ENCODE measurements at places on chromosomes 12 and 14. TPM values are rescaled to one million over a fixed set of nuclear protein-coding genes. Genes with fewer than 3 reads are reported as not detected.
A peak's percentile ranks its signal among the peaks of the same experiment; 100 is the strongest.

Gene POTEG
- not detected for total RNA-seq

Gene SPIC
- not detected for total RNA-seq

Gene AICDA
- total RNA-seq = not detected

Gene MYH6
- not detected for total RNA-seq

Gene SERPINA10
- total RNA-seq = not detected

Gene SLCO1C1
- not detected for total RNA-seq

Gene CACNA2D4
- total RNA-seq = 9.0 TPM

Gene NPFF
- total RNA-seq = not detected

GRCh38 chr14:62429683-62430082, 615.6 kb downstream of the KCNH5 start:
- DNase-seq = no peak
- no peaks in the 10 kb centered on the region for H3K4me1 ChIP-seq
- no peaks in the 10 kb centered on the region for H3K36me3 ChIP-seq

GRCh38 chr12:62744551-62744950, 190.4 kb downstream of the PPM1H start:
- H3K4me1 ChIP-seq = no peaks in the 10 kb centered on the region
- H3K36me3 ChIP-seq = no peaks in the 10 kb centered on the region
- DNase-seq = no peak
- H3K4me3 ChIP-seq = no peak overlapping the region
- H3K27ac ChIP-seq = no peak overlapping the region

GRCh38 chr12:100743060-100743459, 51.5 kb upstream of the ANO4 start:
- no peak for DNase-seq
- H3K36me3 ChIP-seq = no peaks in the 10 kb centered on the region
- no peaks in the 10 kb centered on the region for H3K27me3 ChIP-seq
- no peaks in the 10 kb centered on the region for H3K4me1 ChIP-seq

- DNase-seq = no peak
- H3K27me3 ChIP-seq = no peaks in the 10 kb centered on the region
- H3K27ac ChIP-seq = no peak overlapping the region
Observed at GRCh38 chr14:59313144-59313651, 124.7 kb downstream of the DAAM1 start.

- DNase-seq = no peak
- H3K4me1 ChIP-seq = no peaks in the 10 kb centered on the region
Observed at GRCh38 chr12:104164634-104165033, 26.6 kb upstream of the NFYB start.

- H3K4me1 ChIP-seq = no peaks in the 10 kb centered on the region
- H3K36me3 ChIP-seq = no peaks in the 10 kb centered on the region
- H3K27ac ChIP-seq = no peak overlapping the region
- no peaks in the 10 kb centered on the region for H3K27me3 ChIP-seq
- DNase-seq = no peak
Observed at GRCh38 chr14:30179381-30180130, 251.9 kb upstream of the PRKD1 start.

DNA sequence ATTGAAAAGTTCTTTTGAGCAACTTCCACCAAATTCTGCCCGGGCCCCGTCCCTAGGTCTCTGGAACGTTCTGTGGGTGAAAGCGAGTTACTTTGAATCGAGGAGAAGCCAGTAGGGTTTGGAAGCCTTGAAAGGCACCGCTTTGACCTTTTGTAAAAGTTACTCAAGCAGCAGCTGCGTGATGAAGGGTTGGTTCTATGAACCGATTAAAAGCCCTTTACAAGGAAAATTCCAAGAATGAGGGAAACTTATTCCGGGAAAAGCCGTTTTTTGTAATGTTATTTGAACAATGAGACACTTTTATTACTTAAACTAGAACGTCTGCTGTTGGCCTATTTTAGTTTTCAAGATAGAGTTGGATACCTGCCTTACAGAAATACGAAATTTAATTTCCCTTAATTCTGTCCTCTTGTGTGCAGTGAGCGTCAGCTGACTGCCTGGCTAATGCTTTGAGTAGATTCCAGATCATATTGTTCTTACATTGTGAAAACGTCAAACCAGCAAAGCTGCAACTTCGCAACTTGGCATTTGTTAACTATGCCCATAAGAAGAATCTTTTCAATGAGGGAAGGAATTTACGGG, 906 bp downstream of the LARP4 start:
- no peaks in the 10 kb centered on the region for H3K27me3 ChIP-seq
- H3K36me3 ChIP-seq = peaks cover 6% of the 10 kb centered on the region
- peaks cover 9% of the 10 kb centered on the region for H3K4me1 ChIP-seq
- peak overlapping the region; percentile 77 for H3K27ac ChIP-seq

DNA sequence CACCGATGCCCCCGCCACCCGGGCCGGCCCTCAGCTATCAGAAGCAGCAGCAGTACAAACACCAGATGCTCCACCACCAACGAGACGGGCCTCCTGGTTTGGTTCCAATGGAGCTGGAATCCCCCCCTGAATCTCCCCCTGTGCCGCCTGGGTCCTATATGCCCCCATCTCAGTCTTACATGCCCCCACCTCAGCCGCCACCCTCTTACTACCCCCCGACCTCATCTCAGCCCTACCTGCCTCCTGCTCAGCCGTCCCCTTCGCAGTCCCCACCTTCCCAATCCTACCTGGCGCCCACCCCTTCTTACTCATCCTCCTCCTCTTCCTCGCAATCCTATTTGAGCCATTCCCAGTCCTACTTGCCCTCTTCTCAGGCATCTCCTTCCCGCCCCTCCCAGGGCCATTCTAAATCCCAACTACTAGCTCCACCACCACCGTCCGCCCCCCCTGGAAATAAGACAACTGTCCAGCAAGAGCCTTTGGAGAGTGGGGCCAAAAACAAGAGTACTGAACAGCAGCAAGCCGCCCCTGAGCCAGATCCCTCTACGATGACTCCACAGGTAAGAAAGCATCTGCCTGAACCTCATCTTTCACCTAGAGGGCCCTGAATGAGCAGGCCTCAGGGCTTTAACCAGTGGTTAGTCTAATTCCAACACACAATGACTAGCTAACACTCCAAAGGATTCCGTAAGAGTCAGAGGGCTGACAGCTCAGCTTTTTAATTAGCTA, 851 bp downstream of the YLPM1 start:
- H3K4me3 ChIP-seq = peak overlapping the region; percentile 58
- peaks cover 38% of the 10 kb centered on the region for H3K4me1 ChIP-seq
- no peaks in the 10 kb centered on the region for H3K36me3 ChIP-seq
- H3K27me3 ChIP-seq = no peaks in the 10 kb centered on the region

DNA sequence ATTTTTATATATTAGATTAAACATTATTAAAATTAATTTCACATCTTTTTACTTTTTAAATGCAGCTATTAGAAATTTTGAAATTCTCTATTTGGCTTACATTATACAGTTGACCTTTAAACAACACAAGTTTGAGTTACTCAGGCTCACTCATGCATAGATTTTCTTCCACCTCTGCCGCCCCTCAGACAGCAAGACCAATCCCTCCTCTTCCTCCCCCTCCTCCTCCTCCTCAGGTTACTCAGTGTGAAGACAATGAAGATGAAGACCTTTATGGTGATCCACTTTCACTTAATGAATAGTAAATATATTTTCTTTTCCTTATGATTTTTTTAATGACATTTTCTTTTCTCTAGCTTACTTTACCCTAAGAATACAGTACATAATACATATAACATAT, 136.2 kb downstream of the LLPH start:
- no peak for DNase-seq
- H3K27me3 ChIP-seq = no peaks in the 10 kb centered on the region
- no peaks in the 10 kb centered on the region for H3K4me1 ChIP-seq
- no peaks in the 10 kb centered on the region for H3K36me3 ChIP-seq

- no peak for DNase-seq
- no peaks in the 10 kb centered on the region for H3K4me1 ChIP-seq
- H3K4me3 ChIP-seq = no peak within 1 kb of the TSS
- H3K27me3 ChIP-seq = no peaks in the 10 kb centered on the region
Observed at GRCh38 chr12:63150713-63151622, at the start of gene AVPR1A. AVPR1A (minus strand) TSS chr12:63151201; CDS start chr12:63150836, 365 bp downstream.

GRCh38 chr12:115194857-115195256, 510.9 kb upstream of the TBX3 start:
- H3K27ac ChIP-seq = no peak overlapping the region
- no peaks in the 10 kb centered on the region for H3K27me3 ChIP-seq
- H3K4me3 ChIP-seq = no peak overlapping the region
- no peak for DNase-seq

DNA sequence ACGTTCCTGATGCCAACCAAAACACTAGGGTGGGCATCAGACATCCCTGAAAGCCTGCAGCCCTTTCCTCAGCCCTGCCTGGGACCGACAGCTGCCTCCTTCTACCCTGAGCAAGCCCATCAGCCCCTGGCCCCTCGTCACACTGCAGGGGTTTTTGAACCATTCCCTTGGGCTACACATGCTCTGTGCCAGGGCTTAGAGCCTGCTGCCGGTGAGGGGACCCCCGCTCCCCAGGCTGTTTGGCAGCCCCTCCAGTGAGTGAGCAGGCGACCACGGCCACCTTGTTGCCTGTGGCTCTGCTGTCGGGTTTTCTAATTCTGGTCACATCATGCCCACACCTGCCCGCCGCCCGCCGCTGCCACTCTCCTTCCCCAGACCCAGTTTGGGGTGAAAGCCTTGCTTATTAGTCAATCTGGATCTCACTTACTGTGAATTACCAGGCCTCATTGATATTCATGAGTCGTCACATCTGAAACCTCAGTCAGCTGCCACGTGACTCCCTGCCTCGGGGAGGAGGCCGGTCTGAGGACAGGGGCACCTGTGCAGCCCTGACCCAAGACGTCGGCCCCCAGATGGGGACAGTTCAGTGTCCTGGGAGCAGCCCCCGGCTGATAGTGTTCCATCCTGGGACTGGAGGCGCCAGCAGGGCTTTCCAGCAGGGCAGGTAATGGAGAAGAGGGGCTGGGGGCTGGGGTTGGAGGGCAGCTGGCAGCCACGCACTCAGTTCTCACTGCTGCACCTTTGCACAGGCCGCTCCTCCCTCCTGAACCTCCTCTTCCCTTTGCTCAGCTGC, 163.0 kb downstream of the RBM19 start:
- H3K36me3 ChIP-seq = no peaks in the 10 kb centered on the region
- no peak overlapping the region for H3K27ac ChIP-seq
- H3K4me3 ChIP-seq = no peak overlapping the region
- no peaks in the 10 kb centered on the region for H3K4me1 ChIP-seq
- no peak for DNase-seq

GRCh38 chr12:65756956-65757511, 67.2 kb upstream of the HMGA2 start:
- no peak overlapping the region for H3K27ac ChIP-seq
- H3K36me3 ChIP-seq = no peaks in the 10 kb centered on the region
- H3K4me1 ChIP-seq = no peaks in the 10 kb centered on the region
- no peaks in the 10 kb centered on the region for H3K27me3 ChIP-seq
- no peak overlapping the region for H3K4me3 ChIP-seq

DNA sequence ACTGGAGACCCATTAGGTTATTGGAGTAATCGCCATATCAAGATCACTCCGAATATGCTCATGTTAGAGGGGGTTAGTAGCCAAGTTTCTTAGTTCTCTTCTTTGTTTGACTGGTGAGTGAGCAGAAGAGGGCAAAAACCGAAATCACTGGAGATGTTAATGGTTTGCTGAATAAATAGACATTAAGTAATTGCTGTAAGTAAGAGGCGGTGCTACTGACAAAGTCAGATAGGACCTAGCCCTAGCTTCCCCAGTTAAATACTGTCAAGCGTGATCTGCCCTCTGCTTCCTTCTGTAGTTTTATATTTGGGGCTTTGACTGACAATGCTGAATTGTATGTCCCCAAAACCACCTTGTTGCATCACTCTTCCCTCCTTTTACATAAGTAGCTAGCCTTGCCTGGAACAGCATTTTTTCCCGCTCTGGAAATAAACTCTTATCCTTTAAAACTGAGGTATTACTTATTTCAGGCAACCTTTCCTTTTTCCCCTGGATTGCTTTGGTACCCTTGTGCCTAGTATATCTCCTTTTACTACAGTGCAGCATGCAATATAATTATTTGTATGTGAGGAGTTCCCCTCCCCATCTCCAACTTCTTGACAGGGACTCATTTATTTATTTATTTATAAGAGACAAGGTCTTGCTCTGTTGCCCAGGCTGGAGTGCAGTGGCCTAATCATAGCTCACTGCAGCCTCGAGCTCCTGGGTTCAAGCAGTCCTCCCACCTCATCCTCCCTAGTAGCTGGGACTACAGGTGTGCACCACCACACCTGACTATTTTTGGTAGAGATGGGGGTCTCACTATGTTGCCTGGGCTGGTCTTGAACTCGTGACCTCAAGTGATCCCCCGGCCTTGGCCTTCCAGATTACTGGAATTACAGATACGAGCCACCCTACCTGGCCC, 1.4 kb downstream of the SNRPF start:
- H3K27ac ChIP-seq = no peak overlapping the region
- H3K36me3 ChIP-seq = peaks cover 29% of the 10 kb centered on the region
- DNase-seq = no peak
- H3K4me3 ChIP-seq = peak overlapping the region; percentile 82
- no peaks in the 10 kb centered on the region for H3K27me3 ChIP-seq
- H3K4me1 ChIP-seq = peaks cover 11% of the 10 kb centered on the region

- no peak for DNase-seq
- no peaks in the 10 kb centered on the region for H3K4me1 ChIP-seq
- no peaks in the 10 kb centered on the region for H3K36me3 ChIP-seq
- H3K27ac ChIP-seq = no peak overlapping the region
- no peaks in the 10 kb centered on the region for H3K27me3 ChIP-seq
Observed at GRCh38 chr12:72448805-72449204, 176.6 kb downstream of the TRHDE start.

- peak overlapping the region; percentile 37 for H3K4me3 ChIP-seq
- no peaks in the 10 kb centered on the region for H3K36me3 ChIP-seq
Observed at GRCh38 chr12:69284131-69284530, 44.8 kb downstream of the CPSF6 start.

DNA sequence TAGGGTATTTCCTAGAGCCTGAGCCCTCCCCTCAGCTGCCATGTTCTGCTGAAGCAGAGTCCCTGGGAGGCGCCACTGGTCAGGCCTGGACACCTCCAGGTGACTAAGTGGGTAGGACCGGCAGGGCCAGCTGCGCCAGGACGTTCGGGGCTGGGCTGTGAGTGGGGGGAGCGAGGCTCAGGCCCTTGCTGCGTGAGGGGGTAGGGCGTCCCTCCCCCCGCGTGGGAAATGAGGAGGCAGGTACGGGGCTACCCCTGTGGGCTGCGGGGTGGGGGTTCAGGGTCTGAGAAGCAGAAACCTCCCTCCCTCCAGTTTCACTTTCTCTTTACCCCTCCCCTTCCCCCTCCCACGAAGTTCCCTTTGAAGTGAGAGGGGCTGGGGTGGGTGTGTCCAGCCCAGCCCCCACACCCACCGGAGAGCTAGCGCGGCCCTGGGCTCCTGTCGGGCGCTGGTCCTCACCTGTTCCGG, 22.1 kb upstream of the KIF26A start:
- DNase-seq = no peak
- H3K36me3 ChIP-seq = no peaks in the 10 kb centered on the region
- no peak overlapping the region for H3K27ac ChIP-seq

DNA sequence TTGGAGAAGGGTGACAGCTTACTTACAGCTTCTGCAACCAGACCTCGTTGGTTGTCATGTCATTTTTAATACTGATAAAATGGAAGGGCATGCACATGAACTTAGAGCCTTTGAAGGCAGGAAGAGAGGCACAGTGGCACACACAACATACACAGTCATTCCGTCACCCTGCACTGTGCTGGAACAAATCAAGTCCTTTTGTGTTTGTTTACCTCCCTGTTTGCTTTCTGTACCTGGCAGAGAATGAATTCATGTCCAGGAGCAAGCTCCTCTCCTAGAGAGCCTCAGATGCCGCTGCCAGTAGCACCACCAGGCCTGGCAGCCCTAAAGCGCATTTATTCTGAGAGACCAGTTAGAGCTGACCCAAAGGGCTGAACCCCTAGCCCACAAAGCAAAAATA, 460.3 kb downstream of the EGLN3 start:
- no peak overlapping the region for H3K4me3 ChIP-seq
- no peak overlapping the region for H3K27ac ChIP-seq
- no peaks in the 10 kb centered on the region for H3K27me3 ChIP-seq
- H3K36me3 ChIP-seq = no peaks in the 10 kb centered on the region
- no peaks in the 10 kb centered on the region for H3K4me1 ChIP-seq
- DNase-seq = no peak

- no peak overlapping the region for H3K27ac ChIP-seq
- no peak for DNase-seq
- no peaks in the 10 kb centered on the region for H3K36me3 ChIP-seq
Observed at GRCh38 chr14:104868060-104868740, 3.1 kb downstream of the CEP170B start.
